ENCODE measurements at places on chromosomes 3 and 15. TPM values are rescaled to one million over a fixed set of nuclear protein-coding genes. Genes with fewer than 3 reads are reported as not detected.

The PLAAT1 gene
- total RNA-seq: 5.0 TPM

The P2RY1 gene
- total RNA-seq: 3.9 TPM

The NEK10 gene
- total RNA-seq: 0.54 TPM

The NT5DC2 gene
- 364 TPM for total RNA-seq

The NRROS gene
- total RNA-seq: 0.58 TPM

The SERPINI2 gene
- not detected for total RNA-seq

The SEMA5B gene
- total RNA-seq: 10.1 TPM

The FAM107A gene
- 0.11 TPM for total RNA-seq

The STAB1 gene
- not detected for total RNA-seq

The SMCO1 gene
- total RNA-seq: not detected

The ZBTB47 gene
- 4.4 TPM for total RNA-seq

- no peak for DNase-seq
These were observed 1.2 kb upstream of the USF3 start for GRCh38 chr3:113697500-113698090.

- peak; percentile 77 for DNase-seq
These were observed 29.5 kb upstream of the THSD4 start for GRCh38 chr15:71085809-71086208.

GRCh38 chr3:52820736-52821135 lies 9.7 kb downstream of the ITIH4 start:
- DNase-seq: peak; percentile 76

DNA sequence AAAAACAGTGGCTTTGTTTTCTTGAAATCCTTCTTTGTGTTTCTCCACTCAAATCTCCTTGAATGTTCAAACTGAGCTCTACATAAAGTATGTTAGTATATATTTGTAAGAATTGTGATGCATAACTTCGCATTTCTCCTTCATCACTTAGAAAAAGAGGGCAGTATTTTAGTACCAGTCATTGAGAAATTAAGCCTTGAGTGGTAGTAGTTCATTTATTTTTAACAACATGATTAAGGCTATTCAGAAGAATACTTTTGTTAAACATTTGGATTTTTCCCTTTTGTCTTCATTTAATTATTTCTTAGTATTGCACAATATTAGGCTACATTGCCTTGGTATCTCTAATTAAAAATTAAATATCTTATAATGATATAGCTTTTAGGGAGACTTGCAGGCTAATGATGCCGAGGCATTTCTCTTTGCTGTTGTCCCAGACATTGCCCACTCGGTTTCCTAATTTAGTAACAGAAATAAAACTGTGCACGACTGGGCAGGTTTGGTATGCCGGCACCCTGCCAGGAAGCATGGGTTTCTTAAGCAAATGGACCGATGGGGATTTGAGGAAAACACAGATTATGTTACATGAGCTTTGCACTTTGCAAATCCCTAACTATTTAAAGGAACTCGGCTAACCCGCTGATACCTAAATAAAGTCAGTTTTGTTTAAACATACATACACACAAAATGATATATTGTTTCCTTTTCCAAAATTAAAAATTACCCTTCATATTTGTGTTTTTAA lies 54.7 kb downstream of the LRRC28 start:
- DNase-seq: peak; percentile 58

DNA sequence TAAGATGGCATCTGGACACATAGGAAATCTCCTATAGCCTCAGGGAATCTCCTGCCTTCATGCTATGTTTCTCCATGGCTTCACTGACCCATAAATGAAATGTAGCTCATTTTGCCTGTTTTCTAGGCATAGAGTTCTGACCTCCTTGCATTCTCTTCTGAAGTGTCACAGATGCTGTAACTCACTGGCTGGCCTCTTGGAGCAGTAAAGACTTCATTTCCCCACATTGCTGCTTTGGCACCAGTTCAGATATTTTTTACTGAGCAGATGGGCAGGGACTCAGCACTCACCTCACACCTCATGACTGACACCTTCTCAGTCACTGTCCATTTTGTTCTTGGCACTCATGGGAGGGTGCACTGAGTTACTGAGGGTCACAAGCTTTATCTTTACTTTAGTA lies 286.7 kb upstream of the TGFBR2 start:
- peak; percentile 54 for DNase-seq

- no peak for DNase-seq
These were observed 86.0 kb upstream of the VGLL3 start for GRCh38 chr3:87076946-87077345.

DNA sequence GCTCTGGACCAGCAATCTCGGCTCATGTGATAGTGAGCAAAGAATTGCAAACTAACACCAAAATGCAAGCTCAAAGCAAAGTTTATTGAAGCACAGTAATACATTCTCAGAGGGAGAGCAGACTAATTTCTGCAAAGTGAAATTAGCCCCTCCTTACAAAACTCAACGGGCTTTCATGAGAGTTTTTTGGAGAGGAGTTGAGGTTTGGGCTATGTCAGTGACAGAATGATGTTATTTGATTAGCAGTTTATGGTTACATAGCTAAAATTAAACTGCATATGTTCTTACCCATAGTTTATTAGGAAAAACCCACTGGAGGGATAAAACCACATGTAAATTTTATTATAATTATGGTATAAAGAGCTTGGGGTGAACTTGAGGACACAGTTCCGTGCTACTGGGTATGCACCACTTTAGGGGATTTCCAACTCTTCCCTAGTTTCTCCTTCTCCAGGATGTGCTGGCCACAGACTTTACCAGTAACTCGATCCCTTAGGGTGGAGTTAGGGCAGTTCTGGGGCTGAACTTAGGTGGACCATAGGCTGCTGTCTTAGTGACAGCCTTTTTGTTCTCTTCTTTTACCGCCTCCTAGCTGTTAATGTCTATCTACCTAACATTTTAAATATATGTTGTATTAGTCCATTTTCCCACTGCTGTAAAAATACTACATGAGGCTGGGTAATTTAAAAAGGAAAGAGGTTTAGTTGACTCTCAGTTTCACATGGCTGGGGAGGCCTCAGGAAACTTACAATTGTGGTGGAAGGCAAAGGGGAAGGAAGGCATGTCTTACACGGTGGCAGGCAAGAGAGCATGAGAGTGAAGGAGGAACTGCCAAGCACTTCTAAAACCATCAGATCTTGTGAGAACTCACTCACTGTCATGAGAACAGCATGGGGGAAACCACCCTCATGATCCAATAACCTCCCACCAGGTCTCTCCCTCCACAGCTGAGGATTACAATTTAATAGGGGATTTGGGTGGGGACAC lies 8.9 kb upstream of the AADACL2 start:
- no peak for DNase-seq

GRCh38 chr15:33150431-33150941 lies 44.0 kb downstream of the FMN1 start:
- peak; percentile 35 for DNase-seq

DNA sequence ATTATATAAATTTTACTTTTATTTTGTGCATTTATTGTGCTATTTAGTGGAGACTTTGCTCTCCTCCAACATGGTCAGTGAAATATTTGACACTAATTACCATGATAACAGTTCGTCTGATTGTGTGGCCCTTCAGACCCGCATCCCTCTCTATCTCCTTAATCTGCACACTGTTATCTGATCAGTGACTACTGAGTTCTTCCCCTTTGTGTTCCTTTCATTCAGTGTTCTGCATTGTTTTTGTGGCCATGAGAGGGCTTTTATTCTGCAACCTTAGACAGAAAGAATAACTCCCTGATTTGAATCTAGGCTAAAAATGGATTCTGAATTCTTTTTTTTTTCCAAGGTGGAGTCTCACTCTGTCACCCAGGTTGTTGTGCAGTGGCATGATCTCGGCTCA lies 11.9 kb upstream of the FMN1 start:
- DNase-seq: peak; percentile 33

DNA sequence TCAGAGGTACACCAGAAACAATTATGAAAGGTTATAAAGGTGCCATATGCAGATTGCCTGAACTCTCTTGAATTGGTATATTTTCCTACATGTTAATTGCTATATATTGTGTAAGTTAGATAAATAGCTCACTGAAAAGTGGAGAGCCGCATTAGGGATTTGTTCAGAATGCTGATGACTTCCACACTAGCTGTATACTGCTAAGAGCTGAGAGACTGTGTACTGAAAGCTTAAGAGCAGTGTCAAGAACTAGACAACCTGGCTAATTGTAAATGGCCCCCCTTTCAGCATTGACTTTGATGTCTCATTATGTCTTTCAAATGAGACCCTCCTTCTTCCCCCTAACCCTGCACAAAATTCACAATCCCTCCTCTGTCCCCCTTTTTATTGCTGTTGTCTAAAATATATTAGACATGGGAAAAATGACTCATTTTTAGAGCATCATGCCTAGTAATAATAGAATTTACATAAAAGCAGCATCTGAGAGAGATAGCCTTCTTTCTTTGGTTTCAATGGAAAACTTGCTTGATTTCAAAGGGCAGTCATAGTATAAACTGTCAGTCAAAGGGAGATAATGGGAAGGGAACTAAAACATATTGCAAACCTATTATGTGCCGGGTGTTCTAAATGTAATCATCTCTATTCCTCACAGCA lies 34.7 kb upstream of the GREM1 start:
- no peak for DNase-seq

GRCh38 chr3:177335728-177336127 lies 138.4 kb upstream of the TBL1XR1 start:
- DNase-seq: no peak

DNA sequence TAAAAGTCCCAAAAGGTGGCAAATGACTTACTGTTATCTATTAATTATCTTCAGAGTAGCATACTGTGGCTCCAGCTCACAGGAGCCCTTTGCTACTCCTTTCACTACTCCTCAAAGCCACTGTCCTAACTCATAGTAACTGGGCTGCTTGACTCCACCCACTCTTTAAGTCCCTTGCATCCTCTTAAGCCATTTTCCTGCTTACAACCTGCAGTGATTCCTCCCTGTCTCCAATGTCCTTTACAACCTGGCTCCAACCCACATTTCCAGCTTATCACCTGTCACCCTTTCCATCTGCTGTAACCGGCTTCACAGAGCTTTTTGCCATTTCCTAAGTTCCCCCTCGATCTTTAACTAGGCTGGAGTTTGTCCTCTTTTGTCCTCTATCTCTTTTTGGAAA lies 388.1 kb downstream of the FGF12 start:
- DNase-seq: peak; percentile 30

GRCh38 chr3:187782006-187782405 lies 36.7 kb upstream of the BCL6 start:
- DNase-seq: peak; percentile 32

GRCh38 chr15:22253676-22254408 lies 173.5 kb downstream of the OR4M2 start:
- DNase-seq: no peak

GRCh38 chr15:49900006-49900902 lies 218.8 kb downstream of the ATP8B4 start:
- no peak for DNase-seq

GRCh38 chr3:65112751-65113300 lies 425.0 kb upstream of the ADAMTS9 start:
- no peak for DNase-seq
